ENCODE measurements at places on chromosomes 1 and 21. TPM values are rescaled to one million over a fixed set of nuclear protein-coding genes. Genes with fewer than 3 reads are reported as not detected.

The PRAMEF8 gene
- total RNA-seq, result not detected

- no peak overlapping the region for H3K27ac ChIP-seq
- no peaks in the 10 kb centered on the region for H3K27me3 ChIP-seq
- no peaks in the 10 kb centered on the region for H3K36me3 ChIP-seq
- no peak overlapping the region for H3K4me3 ChIP-seq
- DNase-seq, result no peak
- peaks cover 5% of the 10 kb centered on the region for H3K4me1 ChIP-seq
These were observed 49.7 kb upstream of the B3GALT5 start for GRCh38 chr21:39562791-39563770.

DNA sequence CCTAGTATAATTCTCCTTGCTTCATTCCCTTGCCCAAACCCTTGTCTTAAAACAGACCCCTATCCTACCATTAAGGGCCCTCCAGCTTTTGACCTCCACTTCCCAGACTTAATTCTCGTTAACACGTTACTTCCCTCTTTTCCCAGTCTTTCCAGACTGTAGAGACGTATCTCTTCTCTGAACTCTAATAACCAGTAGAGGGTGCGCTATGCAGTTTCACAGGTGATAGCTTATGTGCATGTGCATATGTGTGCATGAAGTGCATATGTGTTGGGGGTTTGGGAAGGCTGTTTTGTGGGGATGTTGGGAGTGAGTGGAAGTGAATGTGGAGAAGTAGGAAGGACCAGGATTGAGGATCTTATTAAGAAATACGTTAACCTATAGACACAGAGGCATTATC lies 78.1 kb upstream of the CCDC190 start:
- H3K4me1 ChIP-seq, result peaks cover 6% of the 10 kb centered on the region
- no peak for DNase-seq
- no peaks in the 10 kb centered on the region for H3K36me3 ChIP-seq
- no peak overlapping the region for H3K4me3 ChIP-seq

- no peak for DNase-seq
- H3K27me3 ChIP-seq, result no peaks in the 10 kb centered on the region
- no peaks in the 10 kb centered on the region for H3K36me3 ChIP-seq
- no peak overlapping the region for H3K4me3 ChIP-seq
These were observed 650.3 kb upstream of the NR5A2 start for GRCh38 chr1:199377211-199377610.

DNA sequence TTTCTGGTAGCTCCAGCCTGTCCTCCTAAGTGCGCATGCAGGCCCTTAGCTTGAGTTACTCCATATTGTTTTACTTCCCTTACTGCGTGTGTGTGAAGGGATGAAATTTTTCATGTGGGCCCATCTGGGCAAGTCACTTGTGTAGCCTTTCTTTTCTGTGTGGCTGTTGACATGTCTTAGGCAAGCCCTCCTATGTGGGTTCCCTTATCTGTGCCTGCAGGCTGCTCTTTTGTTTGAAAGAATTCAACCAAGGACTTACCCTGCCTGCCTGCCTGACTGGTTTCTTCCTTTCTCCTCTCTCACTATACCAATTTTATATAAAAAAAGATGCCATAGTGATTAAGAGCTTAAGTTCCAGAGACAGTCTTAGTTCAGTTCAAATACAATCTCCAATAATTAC lies 249.3 kb downstream of the ATG4C start:
- no peak for DNase-seq
- no peak overlapping the region for H3K27ac ChIP-seq
- H3K36me3 ChIP-seq, result no peaks in the 10 kb centered on the region
- no peaks in the 10 kb centered on the region for H3K4me1 ChIP-seq

DNA sequence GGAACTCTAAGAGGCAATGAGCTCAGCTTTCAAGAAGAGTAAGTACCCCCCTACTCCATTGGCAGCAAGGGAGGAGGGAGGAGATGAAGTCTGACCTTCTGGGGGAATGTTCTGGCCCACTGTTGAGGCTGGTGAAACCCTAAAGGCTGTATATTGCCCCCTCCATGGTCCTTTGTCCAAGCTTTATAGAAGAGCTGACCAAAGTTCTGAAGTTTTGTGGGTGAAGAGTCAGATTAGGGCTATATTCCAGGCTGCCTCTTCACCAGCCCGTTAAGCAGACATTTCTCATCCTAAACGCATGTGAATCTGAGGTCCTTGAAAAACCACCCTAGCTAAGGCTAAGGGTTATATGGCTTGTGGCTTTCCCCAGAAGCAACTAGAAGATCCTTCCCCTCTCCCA lies 1.4 kb downstream of the C1orf94 start:
- no peaks in the 10 kb centered on the region for H3K4me1 ChIP-seq
- H3K27ac ChIP-seq, result no peak overlapping the region
- peaks cover 10% of the 10 kb centered on the region for H3K27me3 ChIP-seq
- no peaks in the 10 kb centered on the region for H3K36me3 ChIP-seq

Measured in sigmoid colon (tissue), 7 donors.